ENCODE measurements at places on chromosomes 5 and 9. TPM values are rescaled to one million over a fixed set of nuclear protein-coding genes. Genes with fewer than 3 reads are reported as not detected.

- DNase-seq: no peak
Observed at GRCh38 chr5:120873083-120873482, 409.0 kb downstream of the PRR16 start.

Gene NNT
- 70.3 TPM for total RNA-seq

- DNase-seq: peak; percentile 96
Observed at GRCh38 chr5:14406554-14406849, 175.1 kb upstream of the OTULINL start.

Gene DMRT3
- total RNA-seq: not detected

Measured in LHCN-M2 (cell line).